Iris pigment epithelial cell (primary cell): ENCODE measurements at places on chromosomes 3 and 15.
A peak's percentile ranks its signal among the peaks of the same experiment; 100 is the strongest.

GRCh38 chr15:86199467-86200145 lies 119.9 kb downstream of the AGBL1 start:
- no peak for DNase-seq

DNA sequence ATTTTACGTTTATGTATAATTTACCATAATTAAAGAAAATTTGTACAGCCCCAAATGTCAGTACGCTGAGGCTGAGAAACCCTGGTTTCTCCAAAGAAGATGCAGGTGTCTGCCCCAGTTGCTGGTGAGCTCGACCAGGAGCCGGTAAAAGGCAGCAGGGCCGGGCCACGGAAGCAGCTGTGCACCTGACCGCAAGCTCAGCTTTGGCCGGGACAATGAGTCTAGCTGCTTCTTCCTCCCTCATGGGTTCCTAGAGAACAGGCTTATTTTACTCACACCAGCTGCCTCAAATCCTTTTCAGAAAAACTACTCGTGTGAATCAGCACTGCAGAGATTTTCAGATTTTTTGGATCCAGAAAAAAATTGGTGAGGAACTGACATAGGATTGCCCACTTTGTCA lies 18.0 kb upstream of the ZXDC start:
- no peak for DNase-seq

- DNase-seq, result no peak
These were observed 8.9 kb upstream of the PLOD2 start for GRCh38 chr3:146169891-146170290.

- DNase-seq, result peak; percentile 48
These were observed 984 bp downstream of the RNU6-1 start for GRCh38 chr15:67838789-67839332.

DNA sequence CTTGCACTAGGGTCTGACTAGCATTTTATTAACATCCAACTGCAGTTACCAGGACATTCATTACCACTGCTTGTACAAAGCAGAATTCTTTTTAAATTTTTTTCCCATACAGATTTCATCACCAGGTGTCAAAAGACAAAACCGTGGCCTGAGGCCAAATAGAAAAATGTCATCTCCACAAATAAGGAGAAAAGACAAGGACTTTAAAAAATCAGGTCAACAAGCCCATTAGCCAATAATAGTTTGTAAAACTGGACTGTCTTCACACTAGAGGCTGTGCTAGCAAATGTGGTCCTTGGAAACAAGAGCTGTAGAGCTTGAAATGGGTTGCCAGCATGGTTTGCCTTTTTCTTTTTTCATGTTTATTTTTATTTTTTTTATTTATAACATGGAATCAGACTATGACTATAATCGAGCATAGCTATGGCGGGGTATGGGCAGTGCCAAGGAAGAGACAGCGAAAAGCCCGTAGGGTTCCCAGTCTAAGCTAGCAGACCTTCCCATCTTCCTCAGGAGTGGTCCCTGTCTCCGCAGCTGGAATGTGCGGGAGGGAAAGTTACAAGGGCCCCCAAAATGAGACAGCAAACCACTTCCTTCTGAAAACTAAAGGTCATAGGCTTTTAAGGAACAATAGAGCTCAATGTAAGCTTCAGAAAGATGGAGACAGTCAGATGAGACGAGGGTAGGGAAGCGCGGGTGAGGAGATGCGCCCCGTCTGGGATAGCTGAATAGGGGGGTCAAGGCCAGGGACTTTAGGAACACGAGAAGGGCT lies 1.5 kb downstream of the PTPN9 start:
- peak; percentile 60 for DNase-seq

- peak; percentile 56 for DNase-seq
These were observed 35.4 kb upstream of the TSC22D2 start for GRCh38 chr3:150372722-150373121.

- peak; percentile 66 for DNase-seq
These were observed 35.1 kb upstream of the ZDHHC23 start for GRCh38 chr3:113912552-113913236.
